ENCODE measurements at places on chromosomes 13 and 19.
A peak's percentile ranks its signal among the peaks of the same experiment; 100 is the strongest.

DNA sequence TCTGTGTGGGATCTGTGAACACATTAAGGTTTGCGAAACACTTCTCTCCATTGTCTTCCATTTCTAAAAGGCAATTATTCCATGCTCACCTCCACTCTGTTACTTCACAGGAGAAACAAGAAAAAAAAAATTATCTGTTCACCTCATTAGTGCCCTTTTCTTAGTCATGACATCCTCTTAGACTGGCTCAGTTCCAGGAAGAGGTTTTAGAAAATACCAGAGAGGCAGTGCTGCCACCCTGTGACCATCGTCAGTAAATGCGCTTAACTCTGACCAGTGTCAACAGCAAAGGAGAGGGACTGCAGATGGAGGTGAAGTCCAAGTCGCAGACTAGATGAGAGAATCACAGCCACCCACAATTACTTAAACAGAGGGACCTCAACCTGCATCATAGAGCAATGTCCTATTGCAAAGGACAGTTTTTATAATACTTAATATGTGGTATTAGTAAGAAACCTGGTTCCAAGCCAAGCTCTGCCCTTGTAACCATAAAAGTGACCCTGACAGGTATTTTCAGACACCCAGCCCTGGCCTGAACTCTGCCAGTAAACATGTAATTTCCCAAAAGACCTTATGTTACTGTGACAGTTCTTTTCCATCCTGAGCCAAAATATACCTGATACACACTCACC, 19.4 kb downstream of the CEACAM21 start:
- DNase-seq, result peak; percentile 83

DNA sequence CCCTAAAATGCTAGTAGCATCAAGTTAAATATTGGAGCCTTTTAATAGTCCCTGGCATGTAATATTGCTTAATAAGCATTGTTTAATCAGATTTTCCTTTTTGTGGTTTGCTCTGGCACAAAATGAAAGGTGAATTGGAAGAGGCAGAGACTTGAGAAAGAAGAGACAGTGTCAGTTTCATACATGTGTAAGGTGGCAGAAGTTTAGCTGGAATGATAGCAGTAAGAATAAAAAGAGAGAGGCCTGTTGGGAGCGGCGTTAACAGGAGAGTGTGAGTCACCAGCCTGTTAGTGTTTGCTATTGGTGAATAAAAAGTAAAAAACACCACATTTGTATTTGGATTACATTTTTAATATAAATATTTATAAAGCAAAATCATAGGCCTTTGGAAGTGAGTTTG, 145.3 kb downstream of the PDS5B start:
- peak; percentile 10 for DNase-seq

DNA sequence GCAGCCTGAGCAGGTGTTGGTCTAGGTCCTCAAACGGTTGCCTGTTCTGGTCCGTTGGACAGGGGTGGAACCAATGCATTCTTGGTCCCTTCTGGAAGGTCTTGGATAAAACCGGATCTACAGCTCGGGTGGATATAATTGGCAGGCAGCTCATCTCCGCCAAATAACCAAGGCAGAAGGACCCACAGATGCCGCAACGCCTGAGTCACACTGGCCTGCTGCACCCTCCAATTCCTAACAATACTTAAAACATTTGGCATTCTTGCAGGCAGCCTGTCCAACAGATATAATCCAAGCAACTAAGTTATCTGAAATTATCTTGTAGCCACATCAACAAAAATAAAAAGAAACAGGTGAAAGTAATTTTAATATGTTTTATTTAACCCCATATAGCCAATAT, 59.0 kb upstream of the FGF14 start:
- no peak for DNase-seq

GRCh38 chr13:100560498-100561157, 28.0 kb downstream of the GGACT start:
- no peak for DNase-seq

DNA sequence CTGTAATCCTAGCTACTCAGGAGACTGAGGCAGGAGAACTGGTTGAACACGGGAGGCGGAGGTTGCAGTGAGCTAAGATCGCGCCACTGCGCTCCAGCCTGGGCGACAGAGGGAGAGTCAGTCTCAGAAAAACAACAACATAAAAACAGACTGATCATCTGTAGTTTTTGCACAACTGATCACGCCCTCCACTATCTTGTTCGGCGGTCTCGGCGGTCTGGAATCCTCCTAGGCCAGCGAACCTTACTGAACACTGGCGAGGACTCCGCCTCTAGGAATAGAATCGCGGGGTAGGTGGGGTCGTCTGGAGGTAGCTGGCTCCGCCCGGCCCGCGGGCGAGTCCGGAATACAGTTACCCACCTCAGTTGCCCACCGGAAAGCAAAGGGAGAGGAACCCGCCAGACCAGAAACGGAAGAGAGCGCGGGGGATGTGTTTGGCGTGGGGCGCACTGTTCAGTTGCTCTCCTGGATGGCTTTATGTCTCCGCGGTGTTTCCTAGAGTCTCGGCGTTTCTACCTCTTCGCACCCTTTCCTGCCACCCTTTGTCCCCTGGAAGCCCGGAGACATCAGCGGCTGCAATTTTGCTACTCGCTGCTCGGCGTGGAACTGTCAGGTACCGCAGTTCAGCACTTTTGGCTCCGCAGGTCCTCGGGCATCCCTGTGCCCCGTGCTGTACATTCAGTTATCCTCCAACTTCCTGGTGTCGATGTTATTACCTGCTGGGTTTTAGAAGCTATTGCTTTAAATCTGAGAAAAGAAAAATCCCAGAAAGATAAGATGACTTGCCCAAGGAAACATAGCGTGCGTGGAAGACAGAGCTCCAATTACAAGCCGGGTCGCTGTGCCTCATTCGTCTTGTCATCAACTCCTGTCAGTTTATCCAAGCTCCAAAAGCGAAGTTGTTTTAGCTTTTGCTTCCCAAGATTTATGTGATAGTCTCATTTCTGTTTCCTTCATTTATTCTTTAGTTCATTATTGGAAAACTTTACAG, 24.9 kb upstream of the HNRNPA1L2 start:
- DNase-seq, result peak; percentile 86

- no peak for DNase-seq
These were observed 114.9 kb upstream of the SPATA13 start for GRCh38 chr13:24045597-24045996.

DNA sequence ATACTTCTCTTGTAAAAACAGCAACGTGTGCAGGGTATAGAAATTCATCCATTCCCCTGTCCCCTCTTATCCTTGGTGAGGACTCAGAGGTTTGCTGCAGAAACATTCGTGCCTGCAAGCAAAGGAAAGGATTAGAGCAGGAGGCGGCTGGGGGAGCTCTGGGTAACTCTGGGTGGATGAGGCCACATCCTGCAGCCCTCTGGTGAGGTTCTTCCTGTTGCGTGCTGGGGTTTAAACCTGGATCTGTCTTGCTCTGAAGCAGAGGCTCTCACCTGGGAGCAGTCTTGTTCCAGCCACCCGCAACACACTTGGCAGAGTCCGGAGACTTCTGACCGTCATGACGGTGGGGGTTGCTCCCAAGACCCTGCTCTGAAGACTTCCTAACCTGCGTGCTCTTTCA, 69.2 kb downstream of the ATP11A start:
- no peak for DNase-seq

- no peak for DNase-seq
These were observed 56.0 kb downstream of the IFT88 start for GRCh38 chr13:20623000-20623399.

- no peak for DNase-seq
These were observed 160.5 kb downstream of the STK24 start for GRCh38 chr13:98416408-98416807.

GRCh38 chr13:62678039-62678438, 1262.4 kb upstream of the PCDH20 start:
- no peak for DNase-seq

DNA sequence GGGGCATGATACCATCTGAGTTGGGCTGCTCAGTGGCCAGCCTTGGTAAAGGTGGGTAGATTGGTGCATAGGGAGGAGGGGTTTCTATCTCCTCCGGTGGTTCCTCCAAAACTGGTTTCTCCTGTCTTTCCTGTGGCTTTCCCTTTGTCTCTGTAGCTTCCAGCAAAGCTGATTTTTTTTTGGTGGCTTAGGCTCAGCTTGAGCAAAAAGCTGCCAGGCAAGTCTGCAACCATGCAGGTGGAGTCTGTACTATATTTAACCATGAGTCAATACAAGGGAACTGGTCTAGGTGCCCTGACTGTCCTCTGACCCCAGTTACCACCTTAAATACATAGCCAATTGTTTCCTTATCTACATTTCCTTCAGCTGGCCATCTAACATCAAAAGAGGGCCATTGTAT, 64.0 kb upstream of the ZNF681 start:
- DNase-seq, result no peak

- peak; percentile 52 for DNase-seq
These were observed 14.9 kb downstream of the LAIR2 start for GRCh38 chr19:54517483-54517882.

DNA sequence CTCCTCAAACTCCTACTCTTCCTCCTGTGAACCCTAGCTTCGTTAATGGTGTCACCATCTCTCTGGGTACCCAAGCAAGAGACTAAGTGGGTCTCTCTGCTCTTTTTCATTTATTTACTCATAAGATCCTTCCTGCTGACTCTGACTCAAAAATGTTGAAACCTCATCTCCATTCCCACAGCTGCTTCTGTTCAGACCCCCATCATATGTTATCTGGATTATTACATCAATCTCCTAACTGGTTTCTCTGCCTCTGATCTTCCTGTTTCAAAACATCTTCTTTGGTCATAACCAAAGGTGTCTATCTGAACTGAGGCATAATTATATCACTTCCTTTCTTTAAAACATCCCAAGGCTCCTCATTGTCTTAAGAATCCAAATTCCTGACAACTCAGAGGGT, 2.0 kb upstream of the MEDAG start:
- DNase-seq, result no peak

- no peak for DNase-seq
These were observed 11.4 kb downstream of the RASA3 start for GRCh38 chr13:114121031-114121430.

DNA sequence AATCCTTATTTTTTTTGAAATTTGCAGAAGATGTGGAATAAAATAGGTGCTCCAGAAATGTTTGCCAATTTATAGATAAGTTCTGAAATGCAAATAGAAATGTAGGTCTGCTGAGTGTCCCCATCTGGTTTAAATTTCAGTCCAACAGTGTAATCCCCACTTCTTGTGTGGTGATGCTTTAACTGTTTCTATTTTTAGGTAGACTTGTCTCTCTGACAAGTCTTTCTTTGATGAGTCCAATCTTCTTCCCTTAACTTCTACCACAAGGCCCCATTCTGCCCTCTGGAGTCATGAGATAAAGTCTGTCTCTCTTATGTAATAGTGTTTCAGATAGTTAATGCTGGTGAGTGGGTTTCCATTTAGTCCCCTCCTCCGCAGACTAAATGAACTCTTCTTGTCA, 390.4 kb downstream of the RFC3 start:
- no peak for DNase-seq

GRCh38 chr13:76672420-76672819, 213.8 kb downstream of the KCTD12 start:
- no peak for DNase-seq

DNA sequence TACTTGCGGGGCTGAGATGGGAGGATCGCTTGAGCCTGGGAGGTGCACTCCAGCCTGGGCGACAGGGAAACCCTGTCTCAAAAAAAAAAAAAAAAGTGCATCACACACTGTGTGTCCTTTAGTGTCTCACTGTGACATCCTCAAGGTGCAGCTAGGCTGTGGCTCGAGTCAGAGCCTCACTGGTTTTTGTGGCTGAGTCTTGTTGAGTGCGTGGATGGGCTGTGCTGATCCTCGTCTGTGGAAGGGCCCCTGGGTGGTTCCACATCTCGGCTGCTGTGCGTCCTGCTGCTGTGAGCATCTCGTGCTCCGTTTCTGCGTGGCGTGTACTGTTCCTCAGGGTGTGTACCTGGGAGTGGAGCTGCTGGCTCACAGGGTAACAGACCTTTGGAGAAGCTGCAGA, 11.2 kb downstream of the STK11 start:
- DNase-seq, result no peak

DNA sequence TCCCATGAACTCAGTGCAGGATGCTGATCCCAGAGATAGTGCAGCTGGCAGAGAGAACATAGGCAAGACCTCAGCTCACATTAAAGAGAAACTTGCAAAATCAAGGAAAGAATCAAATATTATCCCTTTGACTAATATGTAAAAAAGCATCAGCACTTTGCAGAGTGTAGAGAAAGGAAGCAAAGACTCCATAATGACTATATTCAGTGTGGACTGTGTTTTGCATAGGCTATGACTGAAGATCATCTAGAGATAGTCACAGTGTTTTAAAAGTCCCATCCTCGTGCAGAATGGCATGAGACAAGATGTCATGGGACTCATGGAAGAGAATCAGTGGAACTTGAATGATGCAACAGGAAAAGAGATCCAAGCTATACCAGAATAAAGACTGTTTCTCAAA, 84.0 kb downstream of the RAP2A start:
- no peak for DNase-seq

DNA sequence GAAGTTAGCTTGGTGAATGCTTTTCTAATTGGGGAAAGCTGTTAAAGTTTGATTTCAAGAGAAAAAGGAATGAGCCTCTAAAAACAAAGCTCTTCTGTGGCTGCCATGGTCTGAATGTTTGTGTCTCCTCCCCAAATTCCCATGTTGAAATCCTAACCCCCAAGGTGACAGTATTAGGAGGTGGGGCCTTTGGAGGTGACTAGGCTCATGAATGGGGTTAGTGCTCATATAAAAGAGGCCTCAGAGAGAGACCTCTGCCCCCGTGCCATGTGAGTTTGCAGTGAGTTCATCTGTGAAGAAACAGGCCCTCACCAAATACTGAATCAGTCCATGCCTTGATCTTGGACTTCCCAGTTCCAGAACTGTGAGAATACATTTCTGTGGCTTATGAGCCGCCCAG, 56.5 kb downstream of the ARHGEF7 start:
- no peak for DNase-seq

- no peak for DNase-seq
These were observed 32.4 kb downstream of the RHPN2 start for GRCh38 chr19:33032218-33032781.

- DNase-seq, result no peak
These were observed 59.4 kb downstream of the GPC6 start for GRCh38 chr13:93286047-93286446.

- no peak for DNase-seq
These were observed 38.6 kb upstream of the POP4 start for GRCh38 chr19:29567366-29567915.

DNA sequence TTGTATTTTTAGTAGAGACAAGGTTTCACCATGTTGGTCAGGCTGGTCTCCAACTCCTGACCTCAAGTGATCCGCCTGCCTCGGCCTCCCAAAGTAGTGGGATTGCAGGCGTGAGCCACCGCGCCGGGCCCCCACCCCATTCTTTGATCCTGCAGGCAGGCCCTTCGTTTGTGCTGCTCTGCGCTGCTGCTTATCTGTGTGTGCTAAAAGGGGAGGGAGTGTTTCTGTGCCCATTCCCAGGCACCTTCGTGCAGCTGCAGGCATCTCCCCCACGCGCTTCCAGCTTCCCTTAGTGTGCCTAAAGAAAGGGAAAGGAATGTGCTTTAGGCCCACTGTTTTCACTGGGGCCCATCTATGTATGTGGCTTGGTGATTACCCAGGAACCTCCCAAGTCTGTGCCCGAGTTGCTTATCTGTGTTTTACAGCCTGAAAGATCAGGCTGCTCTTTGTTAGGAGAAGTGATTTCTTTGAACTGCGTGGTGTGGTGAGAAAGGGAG, 27.2 kb downstream of the EPN1 start:
- no peak for DNase-seq

GRCh38 chr19:30649934-30650614, 277.9 kb downstream of the ZNF536 start:
- DNase-seq, result peak; percentile 20
